ENCODE measurements at places on chromosomes 1 and 21. TPM values are rescaled to one million over a fixed set of nuclear protein-coding genes. Genes with fewer than 3 reads are reported as not detected.

DNA sequence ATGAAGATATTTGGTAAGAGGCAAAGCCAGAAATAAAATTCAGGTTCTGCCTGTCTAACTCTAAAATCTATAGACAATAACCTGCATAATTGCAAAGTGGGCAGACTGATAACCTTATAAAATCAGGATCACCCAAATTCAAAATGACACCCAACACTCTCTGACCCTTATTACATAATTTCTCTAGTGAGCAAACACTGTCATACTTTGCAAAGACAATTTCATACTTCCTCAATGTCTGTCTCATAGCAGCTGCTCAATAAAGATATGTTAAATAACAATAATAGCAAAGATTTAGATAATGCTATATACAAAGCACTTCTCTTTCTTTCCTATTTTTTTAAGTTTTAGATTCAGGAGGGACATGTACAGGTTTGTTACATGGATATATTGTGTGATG, 118.5 kb downstream of the UCHL5 start:
- DNase-seq = no peak
- peaks cover 3% of the 10 kb centered on the region for H3K36me3 ChIP-seq
- no peak overlapping the region for H3K27ac ChIP-seq
- peaks cover 30% of the 10 kb centered on the region for H3K4me1 ChIP-seq
- H3K27me3 ChIP-seq = no peaks in the 10 kb centered on the region

FCRL1 gene
- total RNA-seq = not detected

GRCh38 chr1:78553859-78554258, 63.1 kb downstream of the PTGFR start:
- H3K4me1 ChIP-seq = no peaks in the 10 kb centered on the region
- no peak overlapping the region for H3K27ac ChIP-seq
- H3K27me3 ChIP-seq = peaks cover 7% of the 10 kb centered on the region
- no peak overlapping the region for H3K4me3 ChIP-seq
- DNase-seq = no peak

CR2 gene
- not detected for total RNA-seq

DNA sequence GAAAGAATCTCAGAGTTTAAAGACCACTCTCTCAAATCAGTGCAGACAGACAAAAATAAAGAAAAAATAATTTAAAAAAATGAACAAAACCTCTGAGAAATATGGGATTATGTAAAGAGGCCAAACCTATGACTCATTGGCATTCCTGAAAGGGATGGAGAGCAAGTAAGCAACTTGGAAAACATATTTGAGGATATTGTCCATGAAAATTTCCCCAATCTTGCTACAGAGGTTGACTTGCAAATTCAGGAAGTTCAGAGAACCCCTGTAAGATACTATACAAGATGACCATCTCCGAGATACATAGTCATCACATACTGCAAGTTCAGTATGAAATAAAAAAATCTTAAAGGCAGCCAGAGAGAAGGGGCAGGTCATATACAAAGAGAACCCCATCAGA, 43.7 kb upstream of the IVNS1ABP start:
- peaks cover 6% of the 10 kb centered on the region for H3K27me3 ChIP-seq
- DNase-seq = no peak
- peaks cover 29% of the 10 kb centered on the region for H3K36me3 ChIP-seq
- no peak overlapping the region for H3K4me3 ChIP-seq
- H3K27ac ChIP-seq = no peak overlapping the region
- peaks cover 20% of the 10 kb centered on the region for H3K4me1 ChIP-seq

All from activated T-helper 1 cell treated with anti-CD3 and anti-CD28 coated beads, Interleukin-12 subunit alpha, Interleukin-12 subunit beta, Interleukin-2, Interleukin-4 antibody, amounts not matched to agents 30 ng/mL and 10 ng/mL and 1 ng/mL, durations not matched to agents 14 hours and 24 hours and 36 hours (primary cell).